ACHN (cell line): ENCODE measurements at places on chromosomes 6 and 20.

GRCh38 chr6:83008626-83009025, 57.0 kb downstream of the UBE3D start:
- DNase-seq, result no peak

- no peak for DNase-seq
These were observed 329.9 kb downstream of the QKI start for GRCh38 chr6:163744256-163744925.

GRCh38 chr20:20359628-20360027, 8.3 kb upstream of the INSM1 start:
- no peak for DNase-seq

- DNase-seq, result peak; percentile 23
These were observed 246.1 kb downstream of the RIMS1 start for GRCh38 chr6:72132427-72132826.

DNA sequence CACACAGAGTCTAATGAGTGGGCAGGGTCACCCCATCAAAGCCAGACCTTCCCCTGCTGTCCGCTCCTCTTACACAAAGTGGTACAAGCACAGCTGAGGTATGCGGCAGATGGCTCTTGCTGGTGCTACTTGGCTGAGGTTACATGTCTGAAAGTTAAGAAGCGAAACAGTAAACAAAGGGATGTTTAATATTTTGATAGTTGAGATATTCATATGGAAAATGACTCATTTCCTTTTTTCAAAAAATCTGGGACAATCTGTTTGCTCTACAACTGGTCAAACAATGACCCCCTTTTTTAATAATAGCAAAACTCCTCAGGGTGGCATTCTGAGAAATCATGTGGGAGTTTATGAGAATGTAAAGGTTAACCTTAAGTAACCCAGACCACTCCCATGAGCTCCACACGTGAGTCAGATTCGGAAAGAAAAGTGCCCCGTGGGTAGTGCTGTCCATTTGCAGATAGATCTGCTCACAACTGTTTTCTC, 245.3 kb downstream of the TBXT start:
- no peak for DNase-seq

DNA sequence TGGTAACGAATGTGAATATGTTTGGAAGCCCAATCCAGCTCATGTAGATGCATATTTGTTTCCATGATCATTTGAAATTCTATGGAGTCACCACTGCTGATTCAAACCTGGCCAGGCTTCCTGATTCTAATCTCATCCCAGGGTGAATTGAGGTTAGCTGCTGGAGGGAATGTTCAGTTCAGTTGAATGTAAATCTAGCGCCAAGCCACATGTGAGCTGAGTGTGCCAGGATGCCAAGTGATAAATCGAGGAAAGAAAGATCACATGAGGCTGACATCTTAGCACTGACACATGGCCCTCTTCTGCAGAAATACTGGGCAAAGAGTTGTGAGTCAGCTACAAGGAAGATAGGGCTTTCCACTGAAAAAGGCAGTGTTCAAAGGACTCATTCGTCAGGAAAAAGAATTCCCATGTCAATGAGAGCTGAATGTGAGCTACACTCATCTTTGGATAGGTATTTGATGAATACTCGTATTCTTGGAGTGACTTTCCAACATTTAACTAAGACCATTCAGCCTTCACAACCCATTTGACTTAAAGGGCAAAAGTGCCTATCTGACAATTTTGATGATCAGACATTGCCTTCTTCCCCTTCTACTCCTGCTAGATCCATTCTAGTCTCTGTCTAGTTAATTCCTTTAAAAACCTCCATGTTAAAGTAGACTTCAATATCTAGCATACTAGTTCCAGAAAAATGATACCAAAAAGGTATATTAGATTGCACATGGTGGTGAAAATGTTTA, 172.1 kb downstream of the MTFR2 start:
- no peak for DNase-seq

DNA sequence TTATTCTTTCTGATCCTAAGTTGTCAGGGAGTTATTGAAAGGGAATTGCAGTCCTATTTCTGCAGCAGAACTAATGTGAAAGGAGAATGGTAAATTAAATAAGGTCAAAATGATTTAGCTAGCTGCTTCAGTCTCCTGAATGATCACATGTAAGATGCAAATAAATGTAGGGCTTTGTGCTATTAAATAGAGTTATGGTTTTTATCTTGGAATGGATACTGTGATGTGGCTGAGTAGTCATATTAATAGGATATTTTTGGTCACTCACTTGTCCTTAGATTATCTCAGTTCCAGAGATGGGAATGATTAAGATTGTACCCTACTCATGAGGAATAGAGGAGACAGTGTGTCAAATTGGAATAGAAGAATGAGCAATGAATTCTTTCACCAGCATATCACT, 129.6 kb downstream of the PLCB4 start:
- DNase-seq, result no peak

GRCh38 chr6:107867302-107867615, 43.1 kb upstream of the SCML4 start:
- DNase-seq, result no peak

GRCh38 chr6:11878029-11878428, 99.4 kb upstream of the ADTRP start:
- no peak for DNase-seq

- no peak for DNase-seq
These were observed 62.4 kb upstream of the TNFAIP3 start for GRCh38 chr6:137804637-137805036.

GRCh38 chr6:130843575-130844320, 16.5 kb downstream of the SMLR1 start:
- DNase-seq, result peak; percentile 22

DNA sequence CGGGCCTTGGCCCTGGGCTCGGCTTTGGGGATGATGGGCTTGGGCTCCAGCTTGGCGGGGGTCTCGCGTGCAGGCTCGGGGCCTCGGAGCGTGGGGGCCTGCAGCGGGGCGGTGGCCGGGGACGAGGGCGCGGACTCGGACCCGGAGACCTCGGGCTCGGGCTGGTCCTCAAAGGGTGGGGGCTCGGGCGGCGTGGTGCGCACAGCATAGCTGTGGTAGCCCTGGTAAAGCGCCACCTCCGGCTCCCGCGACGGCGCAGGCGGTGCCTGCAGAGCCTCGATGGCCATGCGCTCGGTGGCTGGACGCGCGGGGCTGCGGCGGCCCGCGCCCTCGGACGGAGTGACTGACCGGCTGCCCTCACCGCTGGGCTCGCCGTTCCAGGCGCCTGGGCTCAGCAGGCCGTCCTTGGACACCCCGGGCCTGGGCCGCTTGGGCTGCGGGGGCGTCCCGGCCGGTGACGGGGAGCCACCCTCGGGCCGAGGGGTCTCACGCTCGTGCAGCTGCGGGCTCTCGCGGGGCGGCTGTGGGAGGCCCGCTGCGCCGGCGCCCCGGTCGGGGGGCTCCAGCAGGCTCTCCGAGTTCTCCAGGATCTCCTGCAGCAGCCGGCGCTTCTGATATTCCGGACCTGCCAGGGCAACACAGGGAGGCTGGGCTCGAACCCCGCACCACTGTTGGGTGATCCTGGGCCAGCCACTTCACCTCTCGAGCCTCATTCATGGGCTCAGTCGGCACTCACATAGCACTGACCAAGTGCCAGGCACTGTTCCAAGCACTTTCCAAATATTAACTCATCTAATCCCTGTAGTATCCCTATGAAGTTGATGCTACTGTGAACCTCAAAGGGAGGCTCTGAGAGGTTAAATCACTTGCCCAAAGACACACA, 71.0 kb downstream of the JPH2 start:
- no peak for DNase-seq

GRCh38 chr6:36267731-36268477, 2.0 kb upstream of the PNPLA1 start:
- no peak for DNase-seq

GRCh38 chr6:127107916-127108315, 10.6 kb upstream of the RSPO3 start:
- no peak for DNase-seq

GRCh38 chr6:150201285-150201684, 58.4 kb downstream of the PPP1R14C start:
- DNase-seq, result no peak

DNA sequence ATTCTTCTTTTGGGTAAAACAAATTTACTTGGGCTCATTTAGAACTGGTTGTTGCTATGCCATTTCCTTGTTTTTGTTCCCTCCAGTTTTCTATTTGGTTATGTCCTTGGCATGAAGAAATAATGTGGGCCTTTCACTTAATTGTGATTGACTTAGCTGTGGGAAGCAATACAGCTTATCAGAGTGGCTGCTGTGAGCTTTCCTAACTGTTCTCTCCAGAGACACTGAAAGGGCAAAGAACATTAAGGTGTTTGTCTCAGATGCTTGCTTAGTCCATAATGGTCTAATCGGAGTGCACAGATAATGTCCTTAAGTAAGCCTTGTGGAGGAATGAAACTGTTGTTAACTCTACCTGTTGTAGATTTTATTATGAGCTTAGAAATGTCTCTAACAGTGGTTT, 56.6 kb downstream of the SH3BGRL2 start:
- no peak for DNase-seq

- peak; percentile 94 for DNase-seq
These were observed 16.5 kb downstream of the ACTR5 start for GRCh38 chr20:38764567-38765318.

DNA sequence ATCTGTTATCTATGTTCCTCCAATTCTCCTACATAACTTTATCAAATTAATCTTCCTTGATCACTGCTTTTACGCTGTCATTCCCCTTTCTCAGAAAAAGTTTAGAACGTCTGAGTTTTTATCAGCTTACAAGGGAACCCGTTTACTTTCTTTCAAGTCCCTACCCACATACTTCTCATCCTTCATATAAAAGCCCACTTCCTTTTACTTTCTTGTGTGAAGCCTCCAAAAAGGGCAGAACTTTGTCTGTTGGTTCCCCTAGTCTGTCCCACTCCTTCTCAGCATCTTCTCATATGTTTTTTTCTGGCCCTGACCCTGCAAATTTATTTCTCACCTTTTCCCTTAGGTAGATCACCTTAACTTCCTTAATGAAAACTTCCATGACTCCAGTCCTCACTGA, 106.1 kb downstream of the TFAP2B start:
- no peak for DNase-seq

- DNase-seq, result peak; percentile 64
These were observed 158.2 kb upstream of the PRND start for GRCh38 chr20:4563534-4563933.

DNA sequence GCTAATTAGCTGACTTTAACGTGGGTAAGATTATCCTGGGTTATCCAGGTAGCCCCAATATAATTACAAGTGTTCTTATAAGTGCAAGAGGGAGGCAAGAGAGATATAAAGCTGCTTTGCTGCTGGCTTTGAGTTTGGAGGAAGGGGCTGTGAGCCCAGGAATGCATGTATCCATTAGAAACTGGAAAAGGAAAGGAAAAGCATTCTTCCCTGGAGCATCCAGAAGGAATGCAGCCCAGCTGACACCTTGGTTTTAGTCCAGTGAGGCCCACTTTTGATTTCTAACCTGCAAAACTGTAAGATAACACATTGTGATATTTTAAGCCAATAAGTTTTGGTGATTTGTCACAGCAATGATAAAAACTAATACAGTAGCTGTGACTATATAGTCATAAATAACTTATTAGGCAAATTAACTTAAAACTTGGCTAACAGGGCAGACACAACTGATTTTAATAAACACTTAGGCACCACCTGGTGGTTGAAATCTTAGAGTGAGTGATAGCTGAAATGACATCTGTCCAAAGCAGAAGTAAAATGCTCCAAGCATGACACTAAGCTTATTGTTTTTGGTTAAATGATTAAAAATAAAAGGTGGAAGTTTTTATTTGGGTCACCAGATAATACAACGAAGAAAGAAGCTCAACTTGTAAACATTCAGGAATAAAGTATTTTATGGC, 35.6 kb downstream of the ADGRF4 start:
- peak; percentile 39 for DNase-seq

- no peak for DNase-seq
These were observed 373.2 kb downstream of the TAF4 start for GRCh38 chr20:61692479-61692878.

DNA sequence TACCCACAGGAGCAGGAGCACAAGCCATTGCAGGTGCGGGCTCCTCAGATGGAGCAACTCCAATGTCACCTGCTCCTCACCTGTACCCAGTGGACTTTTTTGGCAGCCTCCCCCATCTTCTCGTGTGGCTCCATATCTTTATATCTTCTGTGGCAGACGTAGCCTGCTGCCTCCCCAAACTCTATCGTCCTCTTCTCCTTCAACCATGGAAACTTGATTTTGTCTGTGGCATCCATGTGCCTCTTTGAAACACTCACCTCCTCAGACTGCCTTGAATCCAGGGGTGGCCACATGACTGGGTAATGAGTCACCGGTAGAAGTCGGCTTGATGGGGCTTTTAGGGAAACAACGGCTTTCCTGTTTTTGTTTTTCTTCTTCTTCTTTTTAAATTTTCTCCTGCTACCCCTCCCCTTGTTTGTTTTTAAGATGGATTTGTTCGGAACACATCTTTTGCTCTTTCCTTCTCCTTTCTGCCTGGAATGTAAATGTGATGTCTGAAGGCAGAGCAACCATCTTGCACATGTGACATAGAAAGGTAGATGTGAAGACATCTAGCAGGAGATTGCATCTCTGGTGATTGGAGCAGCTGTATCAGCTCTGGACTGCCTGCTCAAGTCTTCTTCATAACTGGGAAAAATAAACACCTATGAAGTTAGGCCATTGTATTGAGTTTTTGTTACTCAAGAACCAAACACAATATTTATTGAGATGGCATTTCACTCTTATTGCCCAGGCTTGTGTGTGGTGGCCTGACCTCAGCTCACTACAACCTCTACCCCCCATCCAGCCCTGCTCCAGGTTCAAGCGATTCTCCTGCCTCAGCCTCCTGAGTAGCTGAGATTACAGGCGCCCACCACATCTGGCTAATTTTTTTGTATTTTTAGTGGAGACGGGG, 69.9 kb upstream of the DDR1 start:
- DNase-seq, result peak; percentile 70

DNA sequence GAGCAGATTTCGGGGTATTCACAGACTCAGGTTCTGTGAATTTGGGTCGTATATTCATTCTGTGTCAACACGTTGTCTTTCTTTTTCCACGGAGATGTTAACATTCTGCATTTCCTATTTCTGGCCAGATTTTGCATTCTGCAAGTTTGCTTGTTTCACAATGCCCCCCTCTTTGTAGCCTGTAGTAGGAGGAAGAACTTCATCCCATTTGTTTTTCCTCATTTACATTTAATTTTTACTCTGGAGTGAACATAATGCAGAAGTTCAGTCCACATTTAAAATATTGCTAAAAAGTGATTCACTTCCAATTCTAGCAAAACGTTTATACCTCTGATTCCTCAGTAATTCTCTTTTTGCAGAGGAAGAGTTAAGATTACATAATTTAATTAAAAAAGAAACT, 12.9 kb downstream of the TAGAP start:
- DNase-seq, result no peak

DNA sequence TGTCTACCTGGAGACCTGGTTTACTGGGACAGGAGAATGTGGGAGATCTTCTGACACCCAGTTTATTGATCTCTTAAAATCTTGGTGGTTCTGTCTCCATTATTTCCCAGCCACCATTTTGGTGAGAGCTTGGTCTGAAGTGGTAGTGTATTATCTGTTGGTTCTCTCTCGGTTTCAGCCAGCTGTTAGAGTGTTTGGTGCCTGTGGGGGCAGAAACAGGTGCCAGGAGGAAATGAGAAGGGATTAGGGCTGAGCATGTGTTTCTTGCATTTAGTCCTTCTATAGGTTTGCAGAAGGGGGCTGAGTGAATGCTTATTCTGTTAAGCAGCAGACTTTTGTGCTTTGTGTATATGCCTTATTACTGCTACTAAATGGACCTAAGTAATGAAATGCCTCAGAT, 9.6 kb downstream of the JARID2 start:
- no peak for DNase-seq

- DNase-seq, result no peak
These were observed 2.6 kb downstream of the ARMC2 start for GRCh38 chr6:108850669-108851465.
